ENCODE measurements at places on chromosomes 12 and 14. TPM values are rescaled to one million over a fixed set of nuclear protein-coding genes. Genes with fewer than 3 reads are reported as not detected.

SAMD15 gene
- 1.9 TPM for total RNA-seq

DNA sequence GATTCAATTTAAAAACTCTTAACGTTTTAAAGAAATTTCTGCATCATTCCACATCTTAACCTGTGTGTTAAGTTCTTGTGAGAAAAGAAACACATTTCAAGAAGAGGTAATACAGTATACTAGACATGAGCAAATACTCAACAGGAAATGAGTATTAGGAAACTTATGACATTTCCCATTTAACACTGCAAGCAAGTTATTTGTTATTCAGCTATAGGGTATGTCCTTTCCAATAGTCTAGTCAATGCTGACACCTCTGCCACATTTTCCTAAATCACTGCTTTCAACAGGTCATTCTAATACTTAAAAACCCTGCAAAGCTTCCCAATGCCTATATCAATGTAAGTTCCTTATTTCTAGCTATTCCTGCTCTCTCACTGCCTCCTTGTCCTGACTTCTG, 93.1 kb downstream of the DDHD1 start:
- no peak for DNase-seq

GRCh38 chr12:93785249-93786010, 108.3 kb downstream of the CRADD start:
- DNase-seq: peak; percentile 85

- DNase-seq: no peak
These were observed 37.3 kb upstream of the TRHDE start for GRCh38 chr12:72234886-72235285.

GRCh38 chr14:36717363-36717762, 55.7 kb downstream of the PAX9 start:
- no peak for DNase-seq

GRCh38 chr12:54257332-54257731, 22.6 kb downstream of the CBX5 start:
- no peak for DNase-seq

GRCh38 chr14:95889236-95889979, 12.8 kb downstream of the TUNAR start:
- DNase-seq: no peak

DNA sequence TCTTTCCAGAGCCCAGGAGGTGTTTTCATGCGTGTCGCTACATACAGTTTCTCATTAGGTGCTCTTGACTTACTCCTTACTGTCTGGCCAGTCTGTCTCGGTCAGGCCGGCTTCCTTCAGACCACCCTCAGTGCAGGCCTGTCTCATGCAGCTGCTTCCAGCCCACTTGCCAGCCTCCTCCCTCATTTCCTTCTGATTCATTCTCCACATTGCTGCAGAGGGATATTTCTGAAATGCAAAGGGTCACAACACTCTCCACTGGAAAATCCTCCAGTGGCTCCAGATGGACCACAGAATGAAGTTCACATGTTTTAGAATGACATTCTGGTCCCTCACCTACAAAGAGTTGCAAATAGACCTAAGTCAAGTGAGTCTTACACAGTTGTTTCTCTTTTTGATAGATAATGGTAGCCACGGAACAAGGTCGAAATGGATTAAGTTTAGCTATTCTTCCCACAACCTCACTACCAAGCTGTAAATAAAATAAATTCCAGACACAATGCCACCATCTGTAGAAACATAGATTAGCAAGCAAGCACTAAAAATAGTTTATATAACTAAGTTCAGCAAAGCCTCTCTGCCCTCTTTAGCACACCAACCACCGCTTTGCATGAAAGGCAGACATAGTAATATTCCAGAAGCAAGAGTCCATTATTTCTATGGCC, 146.9 kb downstream of the ESR2 start:
- no peak for DNase-seq

DNA sequence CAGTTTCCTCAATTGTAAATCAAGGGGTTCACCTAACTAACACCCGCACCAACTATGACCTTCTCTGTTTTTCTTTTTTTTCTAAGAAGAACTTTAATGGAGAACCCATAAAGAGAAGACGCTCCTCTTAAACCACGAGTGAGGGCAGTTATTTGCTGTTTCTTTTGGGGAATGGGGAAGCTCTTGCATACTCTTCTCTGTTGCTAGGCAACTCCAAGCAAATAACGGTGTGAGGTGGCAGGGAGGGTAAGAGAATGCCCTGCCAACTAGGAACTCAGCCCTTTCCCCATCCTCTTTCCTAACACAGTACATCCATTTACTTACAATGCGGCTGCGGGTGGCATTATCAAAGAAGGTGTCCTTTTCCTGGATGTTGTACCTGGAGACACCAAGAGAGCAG, 114.9 kb downstream of the ANO2 start:
- DNase-seq: no peak

- DNase-seq: no peak
These were observed 830.0 kb upstream of the NOVA1 start for GRCh38 chr14:27427796-27428195.

Measured in HCT116 (cell line).